NCI-H82 (cell line): ENCODE measurements at places on chromosomes 12 and 14.
A peak's percentile ranks its signal among the peaks of the same experiment; 100 is the strongest.

DNA sequence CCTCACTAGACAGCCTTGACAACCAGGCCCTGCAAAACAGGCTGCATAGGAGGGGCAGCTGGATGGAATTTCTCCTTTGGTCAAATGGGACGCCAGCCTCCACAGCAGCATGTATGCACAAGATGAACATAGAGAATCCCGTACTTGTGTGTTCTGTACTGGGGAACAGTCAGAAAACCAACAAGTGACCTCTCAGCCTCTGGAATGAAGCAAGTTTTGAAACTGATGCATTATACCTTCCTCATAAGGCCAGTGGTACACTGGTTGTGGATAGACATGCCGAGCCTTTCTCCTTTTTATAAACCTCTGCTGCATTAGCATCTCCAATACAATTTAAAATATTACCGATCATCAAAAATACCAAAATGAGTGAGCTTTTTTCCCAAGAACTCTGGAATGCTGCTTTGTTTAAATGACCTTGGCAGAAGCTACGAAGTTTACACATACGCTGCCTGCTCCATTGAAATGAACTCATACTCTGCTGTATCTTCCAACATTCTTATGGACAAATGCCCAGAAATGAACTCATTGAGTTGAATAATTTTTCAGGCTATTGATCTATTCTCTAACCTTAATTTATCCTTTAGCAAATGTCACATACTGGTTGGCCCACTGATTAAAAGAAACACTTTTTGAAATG is 47.6 kb upstream of the FERMT2 start:
- DNase-seq, result no peak

DNA sequence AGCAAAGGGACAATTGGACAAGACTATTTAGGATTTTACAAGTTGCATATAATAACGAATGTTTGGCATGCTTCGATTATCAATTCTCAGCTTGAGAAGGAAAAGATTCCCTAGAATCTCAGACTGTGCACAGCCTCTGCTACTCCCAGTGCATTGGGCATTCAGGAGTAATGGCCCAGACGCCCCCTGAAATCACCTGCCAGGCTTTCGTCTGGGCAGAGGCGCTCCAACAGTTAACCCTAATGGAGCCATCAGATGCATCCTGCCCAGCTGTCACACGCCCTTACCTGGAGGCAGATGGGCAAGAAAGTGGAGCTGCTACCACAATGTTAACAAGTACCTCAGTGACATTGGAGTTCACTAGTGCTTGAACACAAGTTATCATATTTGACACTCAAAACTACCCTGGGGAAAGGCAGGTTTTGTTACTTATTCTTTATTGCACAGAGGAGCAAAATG is 927 bp upstream of the LRP6 start:
- peak; percentile 57 for DNase-seq

DNA sequence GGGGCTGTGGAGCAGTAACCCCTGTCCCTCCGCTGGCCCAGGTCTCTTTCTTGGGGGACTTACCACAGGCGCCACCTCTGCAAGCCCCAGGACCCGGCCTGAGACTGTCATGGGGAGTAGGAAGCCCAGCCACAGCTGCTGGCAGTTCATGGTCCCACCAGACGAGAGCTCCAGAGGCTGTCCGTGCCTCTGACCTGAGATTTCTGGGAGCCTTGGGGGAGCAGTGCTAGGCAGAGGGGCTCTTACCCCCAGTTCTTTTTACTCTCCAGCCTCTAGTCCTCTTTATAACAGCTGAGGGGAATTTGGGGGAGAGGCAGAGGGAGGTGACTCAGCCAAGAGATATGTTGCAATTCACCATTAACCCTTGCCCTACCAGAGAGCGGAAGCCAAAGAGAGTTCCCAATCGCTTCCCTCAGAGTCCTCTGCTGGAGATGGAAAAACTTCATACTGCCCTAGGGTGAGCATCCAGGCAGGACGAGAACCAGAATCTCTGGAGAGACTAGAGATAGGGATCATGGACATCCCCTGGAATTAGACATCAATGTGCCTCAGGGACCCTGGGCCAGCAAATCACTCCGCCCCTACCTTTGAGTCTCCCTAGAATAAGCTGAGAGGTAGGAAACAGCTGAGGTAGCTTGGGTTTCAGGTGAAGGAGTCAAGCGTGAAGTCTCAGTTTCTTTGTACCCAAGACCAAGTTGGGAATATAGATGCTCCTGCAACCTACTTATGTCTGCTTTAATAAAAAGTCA is at the start of gene MMP19:
TSS of gene MMP19 (minus strand) at position 256 of the 749 bp plus-strand sequence. CDS start at position 150, 106 bp downstream.
- DNase-seq, result no peak

- DNase-seq, result peak; percentile 89
Observed at GRCh38 chr14:105473677-105474482, 741 bp upstream of the CRIP2 start.

DNA sequence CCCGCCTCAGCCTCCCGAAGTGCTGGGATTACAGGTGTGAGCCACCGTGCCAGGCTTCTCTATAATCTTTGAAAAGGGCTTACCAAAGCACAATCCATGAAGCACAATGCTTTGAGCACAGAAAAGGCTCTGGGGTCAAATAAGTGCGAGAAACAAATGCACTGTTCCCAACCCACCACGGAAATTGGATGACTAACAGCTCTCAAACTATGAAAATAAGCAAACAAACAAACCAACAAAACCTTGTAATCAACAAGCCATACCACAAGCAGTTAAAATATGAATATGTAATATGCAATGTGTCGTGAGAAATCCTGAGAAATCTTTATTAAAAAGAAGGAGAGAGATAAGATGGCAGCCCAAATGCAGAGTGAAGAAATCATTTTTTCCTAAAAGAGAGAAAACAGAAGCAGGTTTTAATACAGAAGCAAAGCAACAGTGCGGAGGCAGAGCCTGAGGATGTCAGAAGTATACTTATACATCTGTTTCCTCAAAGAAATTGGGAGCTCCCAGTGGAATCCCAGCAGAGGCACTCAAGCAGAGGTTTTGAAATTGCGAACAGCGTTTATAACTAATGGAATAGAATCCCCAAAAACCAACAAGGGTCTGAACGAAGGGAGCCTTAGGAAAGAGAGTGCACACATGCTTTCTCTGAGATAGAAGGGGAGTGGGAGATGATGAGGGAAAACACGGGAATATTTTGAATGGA is 17.1 kb downstream of the SMCO2 start:
- DNase-seq, result no peak

- DNase-seq, result no peak
Observed at GRCh38 chr14:101402936-101403660, 158.2 kb upstream of the DIO3 start.

- DNase-seq, result no peak
Observed at GRCh38 chr14:92753250-92753649, 4.8 kb upstream of the LGMN start.

GRCh38 chr14:89660166-89660565 is 243.1 kb upstream of the FOXN3 start:
- DNase-seq, result no peak

DNA sequence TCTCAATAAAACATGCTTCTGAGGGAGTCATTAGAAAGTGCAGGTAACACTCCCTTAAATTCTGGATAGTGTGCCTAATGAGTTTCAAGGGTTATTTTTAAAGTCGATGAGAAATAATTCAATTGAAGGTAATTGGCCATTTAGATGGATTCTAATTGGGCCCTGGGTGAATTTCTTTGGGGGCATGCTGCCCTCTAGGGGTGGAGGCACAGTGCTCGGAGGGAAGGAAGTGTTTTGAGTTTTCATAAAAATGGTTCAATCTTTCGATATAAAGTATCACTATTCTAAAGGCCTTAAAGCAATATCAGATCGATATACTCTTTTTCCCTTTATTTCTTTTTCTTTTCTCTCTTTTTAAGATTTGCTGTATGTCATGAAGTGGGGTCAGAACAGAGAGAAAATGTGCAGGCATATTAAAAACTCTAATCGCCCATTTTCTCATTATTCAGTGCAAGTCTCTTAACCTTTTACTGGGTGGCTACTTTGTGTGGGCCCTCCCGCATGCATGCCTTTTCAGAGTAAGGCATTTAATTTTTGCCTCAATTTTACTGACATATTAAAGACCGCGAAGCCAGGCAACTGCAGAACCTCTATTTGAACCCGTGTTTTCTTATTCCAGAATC is 25.5 kb downstream of the NKX2-8 start:
- peak; percentile 10 for DNase-seq

DNA sequence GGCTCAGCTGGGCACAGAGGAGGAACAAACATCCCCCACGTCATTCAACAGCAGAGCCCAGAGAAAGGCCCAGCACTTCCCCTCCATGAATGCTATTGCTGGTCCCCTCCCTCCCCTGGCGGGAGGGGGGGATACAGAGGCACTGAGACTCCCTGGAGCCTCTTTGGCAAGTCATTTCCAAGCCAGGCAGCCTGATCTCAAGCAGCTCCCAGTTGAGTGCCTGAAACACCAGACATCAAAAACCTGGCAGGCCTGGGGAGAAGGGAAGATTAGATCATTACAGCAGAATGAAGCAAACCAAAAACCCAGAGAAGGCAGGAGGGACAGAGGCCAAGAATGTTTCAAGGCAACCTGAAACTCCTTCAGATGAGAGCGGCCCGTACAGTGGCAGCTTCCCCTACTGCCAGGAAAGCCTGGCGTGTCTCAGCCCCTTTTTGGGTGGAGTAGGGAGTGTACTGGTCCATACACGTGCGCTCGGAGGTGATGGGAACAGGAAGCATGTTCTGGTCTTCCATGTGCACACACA is 92.1 kb downstream of the LRRC74A start:
- DNase-seq, result peak; percentile 37

GRCh38 chr12:32419520-32419960 is 20.2 kb downstream of the FGD4 start:
- no peak for DNase-seq

- no peak for DNase-seq
Observed at GRCh38 chr14:50726372-50727107, 58.4 kb upstream of the SAV1 start.

DNA sequence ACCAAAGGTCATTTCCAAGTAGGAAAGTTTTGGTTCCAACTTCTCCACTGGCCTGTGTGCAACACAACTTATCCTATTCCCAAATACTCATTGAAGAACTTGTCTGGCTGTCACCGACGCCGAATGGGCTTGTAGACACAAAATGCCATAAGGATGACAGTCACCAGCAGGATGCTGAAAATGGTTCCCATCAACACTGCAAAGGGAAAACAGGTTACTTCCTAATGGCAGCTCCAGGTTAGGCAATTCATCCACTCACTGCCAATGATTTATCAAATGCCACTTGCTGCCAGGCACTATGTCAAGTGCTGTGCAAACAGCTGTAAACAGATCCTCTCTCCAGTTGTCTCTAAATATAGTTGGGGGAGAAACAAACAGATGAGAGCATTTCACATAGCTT is 6.1 kb downstream of the C12orf76 start:
- DNase-seq, result no peak
